Left ventricle myocardium inferior (tissue), 1 donor: ENCODE measurements at places on chromosomes 4 and X. TPM values are rescaled to one million over a fixed set of nuclear protein-coding genes. Genes with fewer than 3 reads are reported as not detected.

GRCh38 chr4:120842031-120842430, 80.5 kb downstream of the PRDM5 start:
- DNase-seq = no peak

Gene ETDB
- total RNA-seq = not detected

DNA sequence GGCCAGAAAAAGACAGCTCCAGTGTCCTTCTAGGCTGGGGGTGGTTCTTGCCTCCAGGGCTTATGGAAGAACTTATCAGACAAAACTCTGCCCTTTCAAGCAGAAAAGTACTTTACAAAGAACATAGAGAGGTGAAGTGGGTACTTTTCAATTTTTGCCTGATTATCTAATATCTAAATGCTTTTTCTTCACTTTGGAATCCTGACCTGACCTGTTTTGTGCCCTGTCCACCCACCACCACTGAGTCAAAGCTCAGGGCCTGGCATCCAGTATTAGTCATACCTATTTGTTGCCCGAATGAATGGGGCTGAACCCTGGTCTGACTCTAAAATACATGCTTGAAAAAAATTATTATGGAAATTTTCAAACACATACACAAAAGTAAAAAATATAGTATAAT, 37.2 kb downstream of the RTL9 start:
- DNase-seq = no peak

- DNase-seq = no peak
Measured at GRCh38 chrX:123603491-123603890, 129.4 kb downstream of the THOC2 start.

Gene HMX1
- not detected for total RNA-seq

- no peak for DNase-seq
Measured at GRCh38 chr4:163755013-163755412, 260.5 kb downstream of the TMA16 start.

GRCh38 chrX:67500617-67501016, 43.2 kb upstream of the AR start:
- DNase-seq = no peak

Gene XAGE1B
- total RNA-seq = not detected

GRCh38 chr4:130534651-130535050, 1438.7 kb downstream of the C4orf33 start:
- DNase-seq = no peak

DNA sequence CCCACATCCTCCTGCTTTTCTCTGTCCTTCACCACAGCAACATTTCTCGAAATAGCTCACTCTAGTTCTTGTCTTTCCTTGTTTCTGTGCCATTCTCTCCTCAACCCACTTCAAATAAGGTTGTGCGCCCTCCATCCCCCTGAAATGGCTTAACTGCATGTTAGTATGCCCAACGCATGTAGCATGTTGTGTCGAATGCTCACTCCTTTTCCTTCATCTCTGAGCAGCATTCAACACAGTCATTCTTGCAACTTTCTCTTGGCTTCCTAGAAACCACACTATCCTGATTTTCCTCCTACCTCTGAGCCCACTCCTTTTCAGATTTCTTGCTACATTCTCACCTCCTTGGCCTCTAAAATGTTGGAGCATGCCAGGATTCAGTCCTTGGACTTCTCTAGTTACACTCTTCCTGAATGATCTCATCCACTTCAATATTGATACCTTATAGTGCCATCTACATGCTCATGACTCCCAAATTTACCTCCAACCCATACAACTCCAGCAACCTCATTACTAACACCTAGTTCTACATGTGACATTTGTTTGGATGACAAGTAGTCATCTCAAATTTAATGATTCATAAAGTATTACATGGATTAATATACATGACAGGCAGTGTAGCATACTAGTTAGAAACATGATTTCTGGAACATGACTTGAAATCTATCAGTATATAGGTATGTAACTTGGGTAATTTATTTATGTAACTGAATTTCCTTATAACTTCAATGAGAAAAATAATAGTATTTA, 22.3 kb downstream of the RBMX start:
- no peak for DNase-seq

GRCh38 chr4:70709611-70710205, 12.1 kb upstream of the RUFY3 start:
- DNase-seq = no peak

GRCh38 chr4:146059151-146059550, 116.4 kb upstream of the LSM6 start:
- DNase-seq = no peak

DNA sequence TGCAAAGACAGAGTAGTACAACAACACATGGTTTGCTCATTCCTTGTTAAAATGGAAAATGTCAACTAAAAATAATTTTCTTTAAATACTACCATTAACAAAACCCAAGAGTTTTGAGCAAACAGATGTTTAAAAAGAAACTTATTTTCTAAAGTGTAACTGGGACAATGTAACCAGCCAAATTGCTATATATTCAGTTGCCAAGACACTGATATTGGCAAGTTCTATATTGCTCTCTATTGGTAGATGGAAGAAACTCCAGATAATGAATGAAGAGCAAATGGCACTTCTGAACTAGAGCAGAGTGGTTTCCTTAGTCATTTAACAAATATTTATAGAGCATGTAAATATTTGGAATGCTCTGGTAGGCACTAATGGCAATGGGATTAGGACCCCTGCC, 966.2 kb downstream of the RPA4 start:
- DNase-seq = no peak

Gene CFAP299
- total RNA-seq = not detected

DNA sequence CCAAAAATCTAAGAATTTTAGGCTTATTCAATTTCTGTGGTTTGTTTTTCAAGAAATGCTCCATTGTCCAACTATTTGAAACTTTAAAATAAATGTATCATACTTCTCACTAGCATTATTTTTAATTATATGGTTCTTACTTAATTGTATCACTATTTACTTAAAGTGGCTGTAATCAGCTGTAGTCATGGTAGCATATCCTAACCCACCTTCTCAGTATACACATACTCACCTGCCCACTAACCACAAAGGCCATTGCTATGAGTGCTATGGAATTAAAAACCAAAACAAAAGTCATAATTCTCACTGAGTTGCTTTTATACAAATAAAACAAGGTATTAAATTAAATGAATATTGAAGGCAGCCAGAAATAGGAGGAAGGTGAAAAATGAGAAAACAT, 5.0 kb downstream of the FBXO8 start:
- DNase-seq = no peak

- DNase-seq = no peak
Measured at GRCh38 chrX:123193101-123193500, 9.0 kb downstream of the GRIA3 start.

Gene NPY5R
- total RNA-seq = 0.25 TPM

Gene TEX13B
- total RNA-seq = not detected

DNA sequence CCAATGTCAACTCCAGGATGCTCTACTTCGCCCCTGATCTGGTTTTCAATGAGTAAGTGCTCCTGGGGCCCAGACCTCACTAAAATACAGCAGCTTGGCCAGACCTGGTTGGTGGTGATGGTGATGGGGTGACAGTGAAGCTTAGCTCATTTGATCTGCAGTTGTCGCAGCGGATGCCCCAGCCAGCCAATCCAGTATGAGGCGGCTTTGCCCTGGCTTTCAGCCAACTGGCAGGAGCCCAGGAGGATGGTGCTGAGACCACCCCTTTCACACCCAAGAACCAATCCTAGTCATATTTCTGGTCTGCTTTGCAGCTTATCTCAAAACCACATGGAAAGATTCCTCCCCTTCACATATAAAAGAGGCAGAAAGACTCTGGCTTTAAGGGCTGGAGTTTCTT, 173.8 kb downstream of the AR start:
- no peak for DNase-seq

Gene NSUN7
- total RNA-seq = 0.91 TPM

Gene AKAP14
- not detected for total RNA-seq

DNA sequence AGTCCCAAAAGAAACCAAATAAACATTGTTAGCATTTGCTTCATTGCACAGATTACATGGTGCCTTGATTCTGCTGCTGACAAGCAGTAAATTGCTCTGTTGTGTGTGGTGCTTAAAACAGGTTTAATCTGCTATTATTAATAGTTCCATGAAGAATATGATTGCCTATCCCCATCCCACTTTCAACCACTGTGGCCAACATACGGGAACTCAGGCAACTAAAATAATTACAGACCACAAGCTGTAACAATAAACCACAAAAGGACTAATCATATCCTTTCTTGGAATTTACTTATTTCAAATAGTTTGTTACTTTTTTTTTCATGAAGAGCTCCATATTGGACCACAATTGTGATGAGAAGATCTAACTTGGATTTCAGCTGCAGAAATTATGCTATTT, 131.5 kb downstream of the PACRGL start:
- DNase-seq = no peak
